ENCODE measurements at places on chromosomes 11 and 22.

DNA sequence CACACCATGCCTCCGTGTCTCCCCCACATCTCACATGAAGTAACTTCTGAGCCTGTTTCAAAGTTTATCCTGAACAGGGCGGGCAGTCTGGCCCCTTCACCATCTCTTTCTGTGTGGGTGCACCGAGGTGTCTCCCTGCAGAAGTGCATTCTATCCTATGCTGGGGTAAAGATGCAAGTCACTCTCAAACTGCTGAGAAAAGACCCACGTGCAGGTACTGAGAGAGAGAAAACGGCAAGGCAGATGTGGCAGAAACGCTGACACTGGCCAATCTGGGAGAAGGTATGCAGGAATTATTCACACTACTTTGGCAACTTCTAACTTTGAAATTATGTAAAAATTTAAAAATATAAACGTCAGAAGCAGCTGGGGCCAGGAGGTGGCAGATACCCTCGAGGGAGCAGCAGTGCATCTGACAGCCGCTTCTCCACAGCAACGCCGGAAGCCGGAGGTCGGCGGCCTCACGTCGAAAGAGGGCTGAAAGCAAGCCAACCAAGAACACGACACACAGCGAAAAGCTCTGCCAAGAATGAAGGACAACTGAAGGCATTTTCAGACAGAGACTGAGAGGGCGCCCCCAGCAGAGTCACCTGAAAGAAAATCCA is 34.2 kb upstream of the MOB2 start:
- DNase-seq, result no peak

DNA sequence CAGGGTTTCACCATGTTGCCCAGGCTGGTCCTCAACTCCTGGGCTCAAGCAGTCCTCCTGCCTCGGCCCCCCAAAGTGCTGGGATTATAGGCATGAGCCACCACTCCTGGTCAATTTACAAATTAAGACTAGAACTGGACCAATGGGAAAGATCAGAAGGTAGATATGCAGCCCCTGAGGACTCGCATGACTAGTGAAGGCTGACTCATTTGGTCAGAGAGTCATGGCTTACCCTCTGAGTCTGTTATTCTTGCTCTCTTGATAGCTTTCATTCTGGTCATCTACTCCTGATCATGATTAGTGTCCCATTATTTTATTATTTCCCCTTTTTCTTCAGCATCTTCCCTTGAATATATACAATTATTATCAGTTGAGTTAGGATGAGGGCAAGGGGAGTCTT is 2.7 kb upstream of the LDHAL6A start:
- DNase-seq, result no peak

GRCh38 chr11:116232364-116232828 is 540.4 kb downstream of the BUD13 start:
- no peak for DNase-seq

- no peak for DNase-seq
Observed at GRCh38 chr11:113723787-113724186, 17.7 kb upstream of the TMPRSS5 start.

GRCh38 chr22:43413826-43414225 is 2.0 kb downstream of the MPPED1 start:
- DNase-seq, result no peak

GRCh38 chr11:123525511-123525918 is 95.4 kb downstream of the GRAMD1B start:
- no peak for DNase-seq

DNA sequence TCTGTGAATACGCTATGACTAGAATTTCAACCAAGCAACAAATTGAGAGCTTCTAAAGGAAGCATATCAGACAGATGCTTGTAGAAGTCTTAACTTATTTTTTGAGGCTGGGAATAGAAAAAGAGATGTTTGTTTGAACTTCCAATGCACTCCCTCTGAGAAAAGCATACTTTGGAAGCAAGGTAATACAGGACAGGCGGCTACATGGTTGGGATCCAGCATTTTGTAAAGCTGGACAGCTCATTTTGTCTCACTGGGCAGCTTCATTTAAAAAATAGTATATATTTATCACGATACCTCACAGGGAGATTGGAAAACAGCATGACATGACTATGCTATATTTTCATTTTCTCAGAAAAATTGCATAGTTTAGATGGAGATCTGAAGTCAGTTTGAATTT is 821.3 kb upstream of the API5 start:
- DNase-seq, result no peak

- no peak for DNase-seq
Observed at GRCh38 chr11:119592642-119593041, 136.4 kb downstream of the NECTIN1 start.

- peak; percentile 39 for DNase-seq
Observed at GRCh38 chr11:48008951-48009270, 28.6 kb downstream of the PTPRJ start.

DNA sequence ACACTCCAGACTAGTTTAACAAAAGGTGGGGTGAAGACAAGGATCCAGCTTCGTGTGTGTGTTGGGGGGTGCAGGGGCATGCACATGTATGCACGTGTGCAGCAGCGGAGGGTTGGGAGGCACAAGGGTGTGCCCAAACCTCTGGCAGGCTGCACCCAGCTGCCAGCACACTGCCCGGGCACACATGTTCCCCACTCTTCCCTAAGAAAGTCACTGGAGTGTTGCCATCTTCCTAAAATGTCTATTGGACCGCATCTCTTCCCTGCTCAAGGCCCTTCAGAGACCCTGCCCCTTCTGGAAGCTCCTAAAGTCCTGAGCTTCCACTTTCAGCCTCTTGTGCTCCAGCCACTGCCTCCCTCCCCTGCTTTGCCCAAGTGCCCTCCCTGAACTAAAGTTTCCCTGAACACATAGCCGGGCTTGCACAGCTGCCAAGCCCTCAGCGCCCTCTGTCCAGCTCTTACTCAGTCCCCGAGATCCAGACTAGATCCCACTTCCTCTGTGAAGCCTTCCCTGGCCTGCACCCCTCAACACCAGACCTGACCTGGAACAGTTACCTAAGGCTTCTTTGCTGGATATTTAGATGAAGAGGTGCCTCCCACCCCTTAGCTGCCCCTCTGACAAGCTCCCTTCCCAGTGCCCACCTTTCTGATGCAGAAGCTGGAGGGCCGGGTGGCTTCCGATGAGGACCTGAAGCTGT is 6.0 kb downstream of the CFL1 start:
- DNase-seq, result no peak

GRCh38 chr11:99670067-99670676 is 649.4 kb downstream of the CNTN5 start:
- DNase-seq, result no peak

GRCh38 chr11:8584511-8584910 is 9.5 kb downstream of the STK33 start:
- no peak for DNase-seq

GRCh38 chr11:87878373-87878825 is 296.8 kb downstream of the RAB38 start:
- DNase-seq, result no peak

DNA sequence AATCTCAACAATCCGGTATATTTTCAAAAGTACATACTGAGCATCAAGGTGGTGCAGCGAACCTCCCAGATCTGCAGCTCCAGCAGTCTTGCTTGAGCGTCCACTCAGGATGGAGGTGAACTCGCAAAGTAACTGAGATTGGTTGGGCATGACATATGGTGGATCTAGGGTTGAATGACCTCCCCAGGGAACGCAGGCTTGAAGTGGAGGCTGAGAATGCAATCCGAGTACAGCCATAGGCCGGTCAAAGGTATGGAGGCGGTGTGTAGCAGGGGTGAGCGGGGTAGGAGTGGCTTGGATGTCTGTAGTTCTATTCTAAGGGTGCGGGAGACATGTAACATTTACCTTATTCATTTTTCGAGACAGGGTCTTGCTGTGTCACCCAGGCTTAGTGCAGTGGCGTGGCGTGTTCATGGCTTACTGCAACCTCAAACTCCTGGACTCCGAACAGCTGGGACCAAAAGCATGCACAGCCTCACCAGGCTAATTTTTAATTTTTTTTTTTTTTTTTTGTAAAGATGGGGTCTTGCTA is 631 bp upstream of the C22orf39 start:
- no peak for DNase-seq

DNA sequence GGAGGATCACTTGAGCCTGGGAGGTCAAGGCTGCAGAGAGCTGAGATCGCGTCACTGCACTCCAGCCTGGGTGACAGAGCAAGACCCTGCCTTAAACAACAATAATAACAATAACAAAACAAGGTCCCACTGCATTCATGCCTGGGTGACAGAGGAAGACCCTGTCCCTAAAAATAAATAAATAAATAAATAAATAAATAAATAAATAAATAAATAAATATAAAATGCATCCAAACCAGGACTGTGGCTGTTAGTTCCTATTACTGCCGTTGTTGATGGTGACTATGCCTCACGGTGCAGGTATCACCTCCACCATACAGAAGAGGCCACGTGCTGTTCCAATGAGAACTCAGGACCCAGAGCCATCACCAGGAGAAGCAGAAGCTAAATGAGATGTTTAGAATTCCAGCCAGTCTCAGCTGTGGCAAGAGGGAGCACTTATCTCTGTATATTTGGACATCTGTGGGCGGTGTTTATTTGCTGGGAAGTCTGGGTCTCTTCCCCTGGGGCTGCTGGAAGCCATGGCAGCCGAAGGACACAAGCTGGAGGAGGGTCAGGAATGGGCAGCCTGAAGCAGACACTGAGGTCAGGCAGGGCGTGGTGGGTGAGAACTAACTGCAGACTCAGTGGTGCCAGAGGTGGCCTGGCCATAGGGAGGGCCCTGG is 21.6 kb downstream of the C11orf86 start:
- DNase-seq, result no peak

- DNase-seq, result no peak
Observed at GRCh38 chr11:72083414-72083813, 2.8 kb downstream of the LRRC51 start.

DNA sequence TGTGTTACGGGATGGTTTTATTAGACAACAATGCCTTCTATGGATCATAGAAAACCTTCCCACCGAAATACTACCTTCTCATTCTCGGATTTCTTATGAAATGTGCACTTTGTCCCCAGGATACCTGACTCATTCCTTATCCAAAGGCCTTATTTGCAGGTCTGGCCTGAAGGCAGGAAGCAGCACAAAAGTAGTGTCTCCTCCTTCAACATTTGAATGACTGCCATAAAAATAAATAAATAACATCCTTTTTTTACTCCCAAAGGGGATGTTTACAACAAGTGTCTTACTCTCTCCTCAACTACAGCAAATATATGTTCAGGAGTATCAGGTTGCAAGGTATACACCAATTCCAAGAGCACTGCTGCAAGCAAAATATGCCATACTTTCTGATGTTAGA is 41.6 kb upstream of the PAK1 start:
- DNase-seq, result no peak

- DNase-seq, result no peak
Observed at GRCh38 chr11:33692013-33692504, 8.6 kb downstream of the C11orf91 start.

- DNase-seq, result no peak
Observed at GRCh38 chr22:41815716-41816115, 15.2 kb downstream of the CCDC134 start.

DNA sequence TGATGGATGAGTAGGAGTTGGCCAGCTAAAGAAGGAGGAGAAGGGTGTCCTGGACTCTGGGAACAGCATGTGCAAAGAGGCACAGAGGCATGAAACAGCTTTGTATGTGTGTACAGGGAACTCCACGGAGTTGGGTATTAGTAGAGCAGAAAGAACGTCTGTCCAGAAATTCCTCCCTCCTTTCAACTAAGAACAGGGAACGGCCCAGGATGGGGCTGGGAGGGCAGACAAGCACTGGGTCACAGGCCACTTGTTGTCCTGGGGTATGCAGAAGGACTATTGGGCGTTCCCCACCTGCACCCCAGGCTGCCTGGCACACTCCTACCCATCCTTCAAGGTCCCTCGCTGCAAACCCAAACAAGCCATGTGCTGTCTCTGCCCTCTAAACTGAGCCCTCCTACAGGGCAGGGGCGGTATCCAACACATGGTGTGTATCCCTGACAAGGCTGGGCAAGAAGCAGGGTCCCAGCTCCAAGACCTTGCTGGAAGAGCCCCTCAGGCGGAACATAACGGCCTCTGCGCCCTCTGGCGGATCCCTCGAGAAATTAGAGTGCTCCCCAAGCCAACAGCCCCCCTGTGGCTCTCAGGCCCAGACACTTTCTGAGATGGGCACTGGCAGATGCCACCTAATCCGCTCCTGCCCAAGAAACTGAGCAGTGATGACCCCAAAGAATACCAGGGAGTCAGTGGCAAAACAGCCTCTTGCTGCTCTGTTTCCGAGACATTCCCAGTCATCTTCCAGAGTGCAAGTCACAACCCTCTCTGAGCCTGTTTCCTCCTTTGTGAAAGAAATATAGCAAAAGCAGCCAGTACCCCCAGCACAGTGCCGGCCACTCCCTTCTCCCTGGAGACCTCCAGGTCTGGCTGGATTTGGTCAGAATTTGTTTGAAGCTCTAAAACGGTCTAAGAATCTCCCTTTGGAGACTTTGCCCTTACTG is 1.6 kb upstream of the ELFN2 start:
- DNase-seq, result peak; percentile 58

GRCh38 chr11:85028329-85029101 is 598.6 kb downstream of the DLG2 start:
- no peak for DNase-seq

DNA sequence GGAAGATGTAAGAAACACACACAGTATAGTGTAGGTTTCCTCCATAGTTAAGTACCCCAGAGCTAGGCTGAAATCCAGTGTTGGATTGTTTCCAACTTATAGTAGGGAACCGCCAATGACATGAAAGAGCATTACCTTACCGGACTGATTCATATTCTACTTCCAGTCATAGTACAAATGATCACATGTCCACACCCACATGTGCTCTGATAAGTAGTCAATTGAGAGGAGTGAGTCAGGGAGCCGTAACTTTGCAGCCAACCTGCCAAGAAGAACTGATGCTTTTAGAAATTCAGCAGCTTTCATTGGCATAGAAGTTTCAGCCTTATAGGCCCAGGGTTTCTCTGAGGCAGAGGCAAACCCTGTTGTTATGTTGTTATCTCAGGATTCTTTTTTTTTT is 240.6 kb downstream of the ETS1 start:
- DNase-seq, result no peak

GRCh38 chr11:65586676-65587075 is 8.9 kb downstream of the KCNK7 start:
- no peak for DNase-seq

DNA sequence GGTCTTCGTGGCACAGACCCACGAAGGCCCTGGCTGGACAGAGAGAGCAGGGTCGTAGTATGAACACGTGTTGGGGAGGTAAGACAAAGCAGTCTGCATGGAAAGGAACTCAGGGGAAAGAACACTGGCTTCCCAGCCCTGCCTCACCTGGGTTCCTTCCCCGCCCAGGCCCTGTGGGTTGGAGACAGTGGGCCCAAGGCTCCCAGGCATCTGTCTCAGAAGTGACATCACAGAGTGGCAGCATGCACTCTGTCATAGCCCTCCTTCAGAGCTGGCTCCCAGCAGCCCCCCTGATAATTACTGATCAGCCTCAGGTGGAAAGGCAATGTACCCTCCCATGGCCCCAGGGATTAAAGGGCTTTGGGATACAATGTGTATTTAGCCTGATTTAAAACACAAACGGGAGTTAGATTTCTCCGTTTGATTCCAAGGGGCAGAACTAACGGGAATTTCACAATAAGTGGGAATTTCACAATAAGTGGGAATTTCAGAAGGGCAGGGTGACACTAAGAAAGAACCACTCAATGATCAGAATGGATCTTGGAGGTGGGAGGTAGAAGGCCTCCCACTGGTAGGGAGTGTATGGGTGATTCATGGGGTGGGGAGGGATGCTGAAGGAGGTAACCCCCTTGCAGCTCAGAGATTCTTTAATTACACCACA is 65.1 kb downstream of the SLC22A12 start:
- no peak for DNase-seq

All from activated T-cell treated with anti-CD3 and anti-CD28 coated beads, Interleukin-2, amount 50 U/mL, for 4 hours (primary cell).